ENCODE measurements at places on chromosomes 16 and 17.

DNA sequence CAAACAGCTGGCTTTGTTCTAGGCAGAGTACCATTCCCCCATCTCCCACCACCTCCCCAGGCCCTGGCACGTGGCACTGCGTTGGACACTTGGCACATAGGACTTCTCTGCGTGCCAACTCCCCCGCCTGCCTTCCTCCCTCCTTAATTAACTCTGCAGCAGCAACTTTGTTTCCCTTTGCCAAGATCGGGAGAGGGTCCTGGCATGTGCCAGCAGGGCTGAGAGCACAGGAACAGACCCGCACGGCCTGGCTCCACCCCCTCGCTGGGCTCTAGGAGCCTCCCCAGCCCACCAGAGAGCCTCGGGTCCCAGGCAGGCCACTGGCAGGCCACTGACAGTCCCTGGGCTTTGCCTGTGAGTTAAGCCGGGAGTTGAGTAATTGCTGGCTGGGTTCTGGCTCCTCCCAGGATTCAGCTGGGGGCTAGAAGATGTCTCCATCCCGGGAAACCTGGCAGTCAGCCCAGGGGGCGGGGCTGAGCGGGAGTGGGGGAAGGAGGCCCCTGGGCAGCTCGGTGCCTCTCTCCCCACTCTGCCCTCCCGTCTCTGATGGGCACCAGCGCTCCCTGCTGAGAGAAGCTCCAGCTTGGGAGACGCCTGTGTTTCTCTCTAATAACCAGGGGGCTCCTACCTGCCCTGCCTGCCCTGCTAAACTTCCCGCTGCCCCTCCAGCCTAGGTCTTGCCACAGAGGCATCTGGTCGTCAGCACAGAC is 224.0 kb upstream of the TNRC6C start:
- no peak for DNase-seq

- DNase-seq, result no peak
Observed at GRCh38 chr17:81650951-81651350, 5.4 kb downstream of the PDE6G start.

DNA sequence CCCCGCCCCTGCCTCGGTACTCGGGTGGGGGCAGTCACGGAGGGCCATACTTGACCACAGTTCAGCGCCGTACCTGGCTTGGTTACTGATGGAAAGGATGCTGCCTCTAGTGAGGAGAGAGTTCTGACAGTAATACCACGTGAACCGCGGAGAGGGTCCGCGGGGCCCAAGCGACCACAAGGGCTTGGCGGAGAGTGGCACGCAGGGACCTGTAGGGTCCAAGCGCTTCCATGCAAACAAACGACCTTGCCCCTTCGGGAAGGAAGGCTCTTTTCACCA is 9.2 kb downstream of the KDM6B start:
- DNase-seq, result no peak

DNA sequence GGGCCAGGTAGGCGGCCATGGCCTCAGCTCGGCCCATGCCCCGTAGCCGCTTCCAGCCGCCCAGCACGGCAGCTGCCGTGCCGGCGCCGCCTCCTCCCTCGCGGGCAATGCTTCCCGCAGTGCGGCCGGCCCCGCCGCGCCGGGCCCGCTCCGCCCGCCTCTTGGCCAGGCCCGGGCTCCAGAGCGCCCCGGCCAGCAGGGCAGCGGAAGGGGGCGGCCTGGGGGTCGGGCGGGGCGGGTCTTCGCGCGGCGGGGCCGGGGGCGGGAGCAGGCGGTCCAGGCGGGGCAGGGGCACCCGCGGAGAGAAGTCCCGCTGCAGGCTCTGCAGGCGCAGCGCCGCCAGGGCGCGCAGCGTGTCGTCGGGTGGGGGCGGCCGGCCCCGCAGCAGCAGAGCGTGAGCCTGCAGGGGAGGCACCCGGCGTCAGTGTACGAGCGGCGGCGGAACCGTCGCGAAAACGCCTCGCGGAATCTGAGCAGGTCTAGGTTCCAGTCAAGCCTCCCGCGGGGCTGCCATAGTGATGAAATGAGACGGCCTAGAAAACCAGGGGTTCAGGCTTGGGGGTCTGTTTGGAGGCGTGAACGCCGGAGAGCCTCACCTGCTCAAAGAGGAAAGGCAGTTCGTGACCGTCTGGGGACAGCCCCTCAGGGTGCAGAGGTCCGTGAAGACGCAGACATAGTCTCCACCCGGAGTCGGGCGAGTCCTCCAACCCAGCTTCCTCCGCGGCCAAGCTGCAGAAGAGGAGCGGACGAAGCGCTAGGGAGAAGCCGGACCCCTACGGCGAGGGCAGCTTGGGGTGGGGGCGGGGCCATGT is 6.6 kb downstream of the PLEKHH3 start:
- no peak for DNase-seq

DNA sequence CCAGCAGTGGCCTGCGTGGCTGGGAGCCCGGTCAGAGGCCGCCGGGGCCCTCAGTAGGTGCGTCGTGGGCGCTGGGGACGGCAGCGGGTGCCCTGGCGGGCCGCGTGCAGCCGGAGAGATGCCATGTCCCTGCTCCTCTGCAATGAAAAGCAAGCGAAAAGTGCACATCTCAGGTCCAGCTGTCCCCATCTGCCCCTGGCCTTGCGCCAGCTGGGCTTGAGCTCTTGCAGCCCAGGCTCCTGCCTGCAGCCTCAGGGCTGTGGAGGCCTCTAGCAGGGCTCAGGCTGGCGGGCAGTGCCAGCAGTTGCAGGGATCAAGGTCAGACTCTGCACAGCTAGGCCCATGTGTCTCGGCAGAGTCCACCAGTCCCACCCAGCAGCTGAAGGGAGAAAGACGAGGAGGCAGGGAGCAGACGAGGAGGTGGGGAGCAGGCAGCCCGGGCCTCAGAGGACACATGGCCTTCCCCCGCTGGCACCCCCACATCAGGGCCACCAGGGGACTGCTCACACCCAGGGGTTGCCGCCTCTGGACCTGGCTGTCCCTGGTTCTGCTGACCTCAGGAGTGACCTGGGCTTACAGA is 11.2 kb downstream of the SLC16A3 start:
- DNase-seq, result no peak

- no peak for DNase-seq
Observed at GRCh38 chr17:38903404-38903803, 22.0 kb upstream of the LASP1NB start.

- no peak for DNase-seq
Observed at GRCh38 chr17:47735139-47735464, 2.1 kb downstream of the TBX21 start.

DNA sequence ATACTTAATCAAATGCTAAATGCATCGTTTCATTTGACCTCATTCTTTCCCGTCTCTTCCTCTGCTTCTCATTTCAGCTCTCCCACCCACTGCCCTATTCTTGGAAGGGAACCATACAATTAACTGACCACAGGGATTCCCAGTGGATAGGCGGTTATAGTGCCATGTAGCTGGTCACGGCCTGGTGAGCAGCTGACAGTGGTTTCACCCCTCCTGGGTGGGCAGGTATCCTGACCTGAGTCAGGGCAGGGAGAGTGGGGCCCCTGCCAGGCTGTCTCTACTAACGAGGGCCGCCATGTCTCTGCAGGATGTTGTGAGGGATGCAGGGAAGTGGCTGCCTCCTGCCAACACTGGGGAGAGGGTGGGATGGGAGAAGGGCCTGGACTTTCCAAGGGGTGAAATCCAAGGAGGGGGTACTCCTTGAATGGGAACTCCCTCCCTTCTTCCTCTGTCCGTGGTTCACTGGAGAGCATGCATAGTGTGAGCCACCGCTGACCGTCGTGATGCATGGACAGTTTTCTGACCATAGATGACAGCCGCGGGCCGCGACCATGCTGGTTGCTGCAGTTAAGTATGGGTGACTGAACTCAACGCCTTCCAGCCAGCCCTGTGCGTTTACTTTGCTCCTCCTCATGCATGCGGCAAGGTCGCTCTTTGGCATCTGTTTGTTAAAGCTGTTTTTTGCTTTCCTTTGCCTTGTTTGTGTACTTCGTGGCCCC is 95.9 kb downstream of the RPTOR start:
- no peak for DNase-seq

DNA sequence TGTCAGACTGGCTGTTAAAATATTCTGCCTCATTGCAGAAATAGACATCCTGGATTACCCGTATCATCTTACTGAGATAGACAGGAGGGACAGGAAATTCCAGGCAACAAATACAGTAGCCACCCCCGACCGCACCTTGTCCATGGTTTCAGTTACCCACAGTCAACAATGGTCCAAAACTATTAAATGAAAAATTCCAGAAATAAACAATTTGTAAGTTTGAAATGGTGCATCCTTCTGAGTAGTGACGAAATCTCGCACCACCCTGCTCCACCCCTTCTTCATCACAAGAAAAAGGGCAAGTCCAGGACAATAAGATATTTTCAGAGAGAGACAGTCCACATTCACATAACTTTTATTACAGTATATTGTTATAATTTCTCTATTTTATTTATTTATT is 23.6 kb upstream of the PRSS54 start:
- no peak for DNase-seq

DNA sequence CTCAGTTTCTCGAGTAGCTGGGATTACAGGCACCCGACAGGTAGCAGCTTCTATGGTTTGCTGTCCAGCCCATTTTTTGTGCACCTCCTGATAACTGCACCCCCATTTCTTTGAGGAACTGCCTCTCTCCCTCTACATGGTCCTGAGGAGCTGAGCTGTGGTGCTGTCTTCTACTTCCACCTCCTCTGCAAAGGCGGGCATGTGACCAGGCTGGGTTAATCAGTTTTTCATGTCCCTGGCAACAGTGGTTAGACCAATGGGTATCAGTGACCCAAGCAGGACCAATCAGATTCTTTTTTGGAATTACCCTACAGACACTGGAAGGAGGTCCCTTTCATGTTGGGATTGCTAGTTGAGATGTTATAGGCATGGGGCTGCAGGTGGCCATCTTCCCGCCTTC is 41.3 kb downstream of the TBX21 start:
- no peak for DNase-seq

DNA sequence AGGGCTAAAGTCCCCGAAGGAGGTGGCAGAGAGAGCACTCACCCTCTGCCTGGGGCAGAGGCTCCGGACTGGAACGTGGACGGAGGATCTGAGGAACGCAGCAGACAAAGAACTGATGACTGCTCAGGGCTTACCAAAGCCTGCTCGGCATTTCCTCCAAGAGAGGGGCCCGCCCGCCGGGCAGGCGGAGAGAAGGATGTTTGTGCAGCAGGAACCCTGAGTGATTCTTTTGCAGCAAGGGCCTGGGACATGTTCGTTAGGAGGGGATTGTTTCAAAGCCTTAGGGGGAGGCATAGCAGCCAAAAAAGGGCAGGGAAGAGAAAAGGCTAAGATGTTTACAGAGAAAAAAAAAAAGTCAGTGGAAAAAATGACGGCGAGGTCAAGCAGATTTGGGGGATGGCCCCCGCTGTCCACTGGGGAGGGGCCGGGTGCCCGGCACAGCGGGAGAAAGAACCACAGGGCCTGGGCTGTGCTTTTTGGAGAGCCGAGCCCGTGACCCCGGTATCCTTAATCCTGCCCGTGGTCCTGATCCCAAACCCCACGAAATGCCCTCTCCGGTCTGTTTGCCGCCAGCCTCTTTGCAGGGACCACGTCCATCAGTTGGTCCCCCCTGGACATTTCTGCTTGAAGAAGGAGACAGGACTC is 129.3 kb downstream of the NTN1 start:
- no peak for DNase-seq

- no peak for DNase-seq
Observed at GRCh38 chr16:25097276-25097975, 14.1 kb upstream of the LCMT1 start.

- DNase-seq, result no peak
Observed at GRCh38 chr16:27538528-27538927, 11.2 kb downstream of the GTF3C1 start.

- DNase-seq, result no peak
Observed at GRCh38 chr16:53207810-53208752, 153.3 kb downstream of the CHD9 start.

DNA sequence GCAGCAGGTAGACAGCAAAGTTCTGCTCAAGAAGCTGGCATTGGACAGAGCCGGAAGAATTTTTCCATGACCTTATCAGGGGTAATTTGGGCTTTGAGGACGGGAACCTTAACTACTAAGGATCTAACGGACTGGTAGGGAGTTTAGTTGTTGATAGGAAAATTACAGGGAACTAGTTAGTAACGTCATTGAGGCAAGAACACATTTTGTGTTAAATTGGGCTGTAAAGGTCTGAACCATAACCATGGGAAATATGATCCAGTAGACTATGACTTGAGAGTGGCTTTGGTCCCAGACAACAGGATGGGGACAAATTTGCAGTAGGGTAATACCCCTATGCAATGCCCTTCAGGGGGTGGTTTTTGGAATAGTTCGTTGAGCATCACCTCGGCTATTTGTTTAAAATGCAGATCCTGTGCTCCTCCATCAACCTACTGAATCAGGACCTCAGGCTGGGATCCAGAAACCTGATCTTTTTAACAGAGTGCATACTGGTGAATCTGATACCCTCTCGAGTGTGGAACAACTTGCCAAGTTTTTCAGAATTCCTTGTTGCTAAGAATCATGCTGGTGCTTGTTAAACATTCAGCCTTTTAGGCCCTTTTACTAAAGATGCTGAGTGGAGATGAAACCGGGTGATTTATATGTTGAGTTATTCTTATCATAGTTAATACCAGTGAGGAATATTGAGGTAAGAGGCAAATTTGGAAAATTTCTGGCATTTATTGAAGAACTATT is 255.1 kb downstream of the MAP2K6 start:
- no peak for DNase-seq

- no peak for DNase-seq
Observed at GRCh38 chr17:64355536-64356303, 34.9 kb downstream of the PECAM1 start.

DNA sequence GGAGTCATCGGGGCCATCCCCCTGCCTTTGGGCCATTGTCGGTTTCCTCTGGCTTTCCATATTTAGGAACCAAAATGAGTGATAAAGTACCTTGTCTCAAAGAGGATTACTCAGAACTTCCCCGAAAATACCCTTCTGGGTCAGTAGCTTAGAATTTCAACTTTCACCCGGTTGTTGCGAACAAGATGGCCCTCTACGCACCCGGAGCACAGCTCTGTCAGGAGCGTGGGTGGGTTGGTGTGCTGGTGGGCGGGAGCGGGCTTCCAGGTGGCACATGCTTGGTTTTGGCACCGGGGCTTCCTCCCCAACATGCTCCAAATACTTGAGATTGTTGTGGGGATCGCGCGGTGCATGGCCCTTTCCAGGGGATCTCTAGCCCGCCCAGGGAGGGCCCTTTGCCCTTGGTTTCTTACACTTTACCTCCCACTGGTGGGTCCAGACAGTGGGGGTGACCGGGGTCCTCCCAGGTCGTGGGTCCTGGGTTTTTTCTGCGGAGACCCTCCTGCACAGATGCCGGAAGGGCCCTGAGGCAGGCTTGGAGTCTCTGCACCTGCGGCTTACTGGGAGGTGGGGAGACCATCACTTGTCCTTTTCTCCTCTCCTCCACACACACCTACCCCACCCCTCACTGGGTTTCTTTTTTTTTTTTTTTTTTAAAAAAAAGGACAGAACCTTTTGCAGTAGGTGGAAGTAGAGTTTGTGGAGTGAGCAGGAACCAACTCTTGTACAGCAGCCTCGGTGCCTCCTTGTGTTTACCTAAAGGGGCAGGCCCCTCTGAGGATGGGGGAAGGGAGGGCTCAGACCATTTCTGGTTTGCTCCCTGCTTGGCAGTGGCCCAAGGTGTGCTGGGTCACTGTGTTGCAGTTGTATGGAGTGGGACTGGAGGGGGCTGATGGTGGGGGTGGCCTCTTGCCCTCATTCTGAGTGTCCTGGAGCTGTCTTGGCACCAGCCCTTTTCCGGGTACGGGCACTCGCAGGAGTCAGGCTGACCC is 142.1 kb downstream of the SEC14L1 start:
- DNase-seq, result no peak

GRCh38 chr16:9854675-9855074 is 327.6 kb downstream of the GRIN2A start:
- no peak for DNase-seq

GRCh38 chr16:56199164-56199563 is 7.9 kb downstream of the GNAO1 start:
- DNase-seq, result no peak

- no peak for DNase-seq
Observed at GRCh38 chr16:59905606-59906005, 1171.5 kb upstream of the GOT2 start.

Measured in stimulated activated CD8-positive, alpha-beta memory T cell treated with anti-CD3 and anti-CD28 coated beads, Interleukin-7, amount 100 ng/mL, for 1 hour (primary cell).